ENCODE measurements at places on chromosomes 12 and 14.
A peak's percentile ranks its signal among the peaks of the same experiment; 100 is the strongest.

DNA sequence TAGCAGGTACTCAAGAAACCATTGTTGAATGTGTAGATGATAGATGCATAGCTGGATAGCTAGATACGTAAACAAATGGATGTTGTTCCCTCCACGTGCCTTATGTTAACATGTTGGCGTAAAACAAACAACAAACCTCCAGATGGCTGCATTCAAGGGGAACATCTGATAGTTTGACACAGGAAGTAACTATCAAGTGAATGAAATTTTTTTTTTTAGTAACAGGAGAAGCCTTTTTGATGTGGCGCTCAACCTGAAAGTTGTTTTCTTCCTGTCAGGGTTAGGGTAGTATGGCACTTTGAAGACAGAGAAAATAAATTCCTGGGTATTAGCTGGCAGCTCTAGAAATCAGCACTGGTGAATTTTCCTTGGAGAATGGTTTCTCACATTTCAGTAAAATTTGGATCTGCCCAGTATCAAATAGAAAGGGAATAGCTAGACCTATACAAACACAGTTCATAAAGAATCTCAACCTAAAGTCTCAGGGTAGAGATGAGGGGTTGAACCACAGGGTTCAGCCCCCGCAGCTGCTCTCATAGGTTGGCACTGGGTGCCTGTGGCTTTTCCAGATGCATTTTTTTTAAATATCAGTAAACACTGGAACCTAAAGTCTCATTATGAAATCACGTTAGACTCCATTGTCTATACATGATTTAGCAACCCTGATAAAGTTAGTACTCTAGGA is 18.8 kb upstream of the RAP1B start:
- DNase-seq, result peak; percentile 64

DNA sequence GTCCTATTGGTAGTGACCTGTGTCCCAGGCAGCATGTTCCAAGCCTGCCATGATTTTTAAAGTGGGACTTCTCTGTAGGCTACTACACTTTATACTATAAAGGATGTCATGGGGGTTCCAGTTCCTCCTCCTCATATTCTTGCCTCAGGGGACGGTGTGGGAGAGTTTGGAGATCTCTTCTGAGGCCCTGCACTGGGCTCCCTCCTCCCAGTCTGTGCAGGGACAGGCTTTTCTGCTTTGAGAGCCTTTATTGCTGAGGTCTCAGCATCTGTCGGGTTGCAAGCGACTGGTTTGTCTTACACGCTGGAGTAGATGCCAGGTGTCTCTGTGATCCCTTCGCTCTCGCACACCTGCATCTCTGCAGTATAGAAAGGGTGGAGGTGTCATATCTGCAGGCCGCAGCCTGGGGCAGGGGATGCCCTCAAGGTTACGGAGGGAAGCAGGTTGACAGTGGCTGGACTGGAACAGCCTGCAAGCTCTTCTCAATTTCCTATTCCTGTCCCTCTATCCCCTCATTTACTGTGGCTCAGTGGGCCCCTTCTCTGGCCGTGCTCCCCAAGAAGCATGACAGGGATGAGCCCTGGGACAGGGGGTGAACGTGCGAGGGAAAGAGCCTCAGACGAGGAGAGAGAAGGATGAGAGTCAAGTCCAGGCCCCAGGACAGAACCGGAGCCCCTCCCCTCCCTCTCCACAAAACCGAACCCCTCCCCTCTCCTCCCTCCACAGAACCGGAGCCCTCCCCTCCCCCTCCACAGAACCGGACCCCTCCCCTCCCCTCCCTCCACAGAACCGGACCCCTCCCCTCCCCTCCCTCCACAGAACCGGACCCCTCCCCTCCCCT is 51.3 kb downstream of the SLC6A12 start:
- no peak for DNase-seq

DNA sequence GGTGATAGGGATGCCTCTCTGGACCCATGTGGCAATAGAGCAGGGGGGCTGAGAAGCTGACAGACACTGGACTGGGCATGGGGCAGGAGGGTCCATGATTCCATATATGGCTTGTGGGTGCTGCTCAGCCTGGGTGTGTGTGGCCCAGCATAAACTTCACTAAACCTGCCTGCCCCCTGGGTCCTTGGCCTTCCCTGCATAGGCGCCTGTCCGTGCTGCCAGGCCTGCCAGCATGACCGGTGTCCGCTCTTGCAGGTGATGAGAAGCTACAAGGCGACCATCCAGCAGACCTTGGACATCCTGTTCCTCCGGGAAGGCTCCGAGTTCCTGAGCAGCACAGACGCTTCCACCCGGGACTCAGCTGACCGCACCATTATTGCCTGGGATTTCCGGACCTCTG is 61.6 kb downstream of the BEGAIN start:
- DNase-seq, result no peak

DNA sequence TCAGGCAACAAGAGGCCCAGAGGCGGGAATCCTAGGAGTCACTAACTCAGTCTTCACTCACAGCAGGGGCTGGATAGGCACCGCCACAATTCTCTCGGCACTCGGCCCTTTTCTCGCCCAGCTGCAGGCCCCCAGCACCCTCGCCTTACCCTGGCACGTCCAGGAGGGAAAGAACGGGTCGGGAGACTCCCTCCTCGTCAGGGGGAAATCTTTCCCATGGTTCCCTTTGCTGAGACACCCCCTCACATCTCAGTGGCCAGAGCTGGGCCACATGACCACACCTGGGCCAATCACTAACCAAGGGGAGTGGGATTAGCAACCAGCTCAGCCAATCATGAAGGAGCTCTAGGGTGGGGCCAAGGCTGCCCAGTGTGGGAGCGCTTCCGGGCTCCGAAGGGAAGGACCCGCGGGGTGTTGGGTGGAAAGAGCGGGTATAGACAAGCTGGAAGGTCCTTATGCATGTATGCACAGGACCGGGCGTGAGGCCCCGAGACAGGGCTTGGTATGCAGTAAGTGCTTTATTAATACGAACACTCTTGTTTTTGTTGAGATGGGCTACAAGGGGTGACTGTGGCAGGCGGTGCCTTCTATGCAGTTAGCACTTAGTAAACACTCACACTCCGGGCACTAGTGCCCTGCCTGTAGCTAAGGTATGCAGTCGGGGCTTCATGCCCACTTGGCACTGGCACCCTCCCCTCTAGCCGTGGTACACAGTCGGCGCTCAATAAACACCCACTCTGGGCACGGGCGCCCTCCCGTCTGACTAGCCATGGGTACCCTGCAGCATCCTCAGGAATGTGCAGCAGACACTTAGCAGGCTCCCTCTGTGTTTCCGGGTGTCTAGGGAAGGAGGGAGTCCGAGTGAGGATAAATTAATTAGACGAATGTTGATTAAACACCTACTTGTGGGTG is 40.3 kb downstream of the ADGRD1 start:
- DNase-seq, result no peak

- no peak for DNase-seq
Measured at GRCh38 chr14:88029500-88029899, 24.6 kb downstream of the GPR65 start.

- no peak for DNase-seq
Measured at GRCh38 chr12:7100239-7100638, 8.0 kb upstream of the C1R start.

DNA sequence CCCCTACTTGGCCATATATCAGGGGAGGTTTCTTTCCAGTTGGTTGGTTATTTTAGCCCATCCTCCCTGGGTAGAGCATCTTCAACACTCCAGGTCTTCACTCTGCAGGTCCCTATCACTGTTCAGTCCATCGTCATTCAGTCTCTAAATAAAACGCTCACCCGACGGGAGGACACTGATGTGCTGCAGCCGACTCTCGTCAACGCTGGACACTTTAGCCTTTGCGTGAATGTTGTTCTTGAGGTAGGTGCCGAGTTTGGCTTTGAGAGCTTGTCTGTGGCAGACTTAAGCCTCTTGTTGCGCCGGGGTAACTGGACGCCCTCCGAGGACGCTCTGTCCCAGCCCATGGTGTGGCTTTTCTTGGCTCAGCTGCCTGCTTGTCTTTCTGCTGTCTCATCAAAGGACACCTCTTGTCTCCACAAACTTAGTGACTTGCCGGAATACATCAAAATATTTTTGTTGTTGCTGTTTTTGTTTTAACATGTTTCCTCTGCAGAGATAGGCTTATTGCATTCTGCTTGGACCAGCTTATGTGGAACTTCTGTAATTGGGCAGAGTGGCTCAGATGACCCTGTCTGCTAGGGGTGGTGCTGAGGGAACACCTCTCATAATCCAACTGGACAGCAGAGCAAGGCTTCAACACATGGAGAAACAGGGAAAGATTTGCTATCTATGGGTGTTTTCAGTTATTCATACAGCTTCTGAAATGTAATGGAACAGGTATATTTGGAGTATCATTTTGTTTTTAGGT is 26.5 kb downstream of the TCTN1 start:
- no peak for DNase-seq

DNA sequence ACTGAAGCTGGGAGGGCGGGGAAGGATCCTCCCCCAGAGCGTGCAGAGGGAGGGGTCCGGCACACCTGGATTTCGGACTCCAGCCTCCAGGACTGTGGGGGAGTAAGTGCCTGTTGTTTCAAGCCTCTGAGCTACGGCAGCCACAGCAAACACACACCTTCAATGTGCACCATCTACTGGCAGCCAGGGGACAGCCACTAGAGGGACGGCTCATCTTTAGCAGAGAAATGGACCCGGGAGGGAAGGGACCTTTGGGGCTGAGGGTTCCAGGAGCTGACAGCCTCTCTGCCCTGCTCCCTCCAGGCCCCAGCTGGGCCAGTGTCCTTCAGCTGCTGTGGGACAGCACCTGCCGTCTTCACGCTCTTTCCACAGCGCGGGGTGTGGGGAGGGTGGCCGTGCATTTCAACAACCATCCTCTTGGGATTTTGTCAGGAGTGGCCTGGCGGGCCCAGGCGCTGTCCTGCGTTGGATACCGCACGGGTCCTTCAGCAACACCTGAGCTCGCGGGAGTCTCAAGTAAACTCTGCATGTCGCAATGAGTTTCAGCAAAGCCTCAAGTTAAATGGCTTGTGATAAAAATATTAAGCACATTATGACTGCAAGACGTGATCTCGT is 209.2 kb upstream of the C14orf180 start:
- DNase-seq, result no peak

DNA sequence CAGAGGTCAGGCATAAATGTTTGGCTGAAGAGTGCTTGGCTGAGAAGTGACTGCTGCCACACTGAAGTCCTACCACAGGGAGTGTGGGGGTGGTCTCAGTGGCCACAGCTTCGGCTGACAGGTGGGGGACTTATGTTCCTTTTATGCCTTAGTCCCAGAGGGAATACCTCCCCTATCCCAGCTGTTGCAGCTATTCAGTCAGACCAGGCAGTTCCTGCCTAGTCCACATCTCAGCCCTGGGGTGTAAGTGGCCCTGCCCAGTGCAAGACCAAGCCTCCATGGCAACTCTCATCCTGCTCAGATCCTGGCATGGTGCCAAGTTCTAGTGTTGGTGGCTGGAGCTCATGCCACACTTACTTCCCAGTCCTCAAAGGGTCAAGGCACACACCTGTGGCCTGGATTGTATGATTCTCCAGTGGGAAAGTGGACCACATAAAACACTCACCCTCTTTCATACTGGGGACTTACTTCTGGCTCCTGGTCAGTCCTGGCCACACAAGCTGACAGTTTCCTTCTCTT is 161.3 kb upstream of the CAND1 start:
- no peak for DNase-seq

- DNase-seq, result no peak
Measured at GRCh38 chr14:88849716-88850115, 25.3 kb downstream of the TTC8 start.

DNA sequence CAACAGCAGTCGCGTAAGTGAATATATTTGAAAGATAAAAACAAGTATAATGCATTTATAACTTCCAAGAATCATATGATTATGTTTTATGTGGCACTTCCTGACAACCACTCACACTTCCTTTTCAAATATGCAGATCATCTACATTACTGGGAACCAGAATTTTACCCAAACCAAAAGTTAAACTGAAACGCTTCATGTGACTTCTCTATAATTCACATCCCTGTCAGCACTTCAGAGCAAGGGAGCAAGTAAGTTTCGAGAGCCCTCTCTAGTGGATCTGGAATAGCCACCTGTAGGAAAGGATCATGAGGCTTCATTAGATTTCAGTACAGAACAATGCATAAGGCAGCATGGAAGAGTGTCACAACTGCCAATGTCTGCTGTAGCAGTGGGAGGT is 13.7 kb upstream of the ALX1 start:
- no peak for DNase-seq

DNA sequence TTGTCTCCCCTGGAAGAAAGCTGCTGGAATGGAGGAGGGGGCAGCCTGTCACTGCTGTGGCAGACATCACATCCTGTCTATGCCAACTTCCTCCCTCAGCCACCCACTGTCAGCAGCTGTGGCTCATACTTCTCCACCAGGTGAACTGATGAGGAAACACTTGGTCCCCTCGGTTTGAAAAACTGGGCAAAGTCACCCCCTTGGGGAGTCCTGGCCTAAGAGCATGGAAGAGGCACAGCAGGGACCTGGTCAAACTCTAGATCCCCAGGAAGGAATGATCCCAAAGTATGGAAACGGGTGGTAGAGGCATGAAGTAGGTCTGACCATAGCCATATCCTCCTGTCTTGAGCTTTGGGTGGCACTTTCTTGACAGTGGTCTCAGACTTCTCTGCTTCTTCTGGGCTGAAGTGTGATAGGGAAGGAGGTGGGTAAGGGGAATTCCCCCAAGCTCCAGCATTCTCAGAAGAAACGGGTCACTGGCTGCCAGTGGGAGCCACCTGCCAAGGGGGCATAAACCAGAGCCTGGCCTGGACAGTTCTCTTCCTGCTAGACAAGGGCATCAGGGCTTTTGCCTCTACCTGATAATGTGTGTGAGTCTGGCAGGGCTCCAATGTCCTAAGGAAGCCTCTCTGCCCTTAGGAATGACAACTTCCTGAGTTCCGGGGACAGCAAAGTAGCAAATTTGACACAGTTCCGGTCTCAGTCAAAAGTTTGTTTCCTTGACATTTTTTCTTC is 36.0 kb downstream of the FMNL3 start:
- DNase-seq, result peak; percentile 82

DNA sequence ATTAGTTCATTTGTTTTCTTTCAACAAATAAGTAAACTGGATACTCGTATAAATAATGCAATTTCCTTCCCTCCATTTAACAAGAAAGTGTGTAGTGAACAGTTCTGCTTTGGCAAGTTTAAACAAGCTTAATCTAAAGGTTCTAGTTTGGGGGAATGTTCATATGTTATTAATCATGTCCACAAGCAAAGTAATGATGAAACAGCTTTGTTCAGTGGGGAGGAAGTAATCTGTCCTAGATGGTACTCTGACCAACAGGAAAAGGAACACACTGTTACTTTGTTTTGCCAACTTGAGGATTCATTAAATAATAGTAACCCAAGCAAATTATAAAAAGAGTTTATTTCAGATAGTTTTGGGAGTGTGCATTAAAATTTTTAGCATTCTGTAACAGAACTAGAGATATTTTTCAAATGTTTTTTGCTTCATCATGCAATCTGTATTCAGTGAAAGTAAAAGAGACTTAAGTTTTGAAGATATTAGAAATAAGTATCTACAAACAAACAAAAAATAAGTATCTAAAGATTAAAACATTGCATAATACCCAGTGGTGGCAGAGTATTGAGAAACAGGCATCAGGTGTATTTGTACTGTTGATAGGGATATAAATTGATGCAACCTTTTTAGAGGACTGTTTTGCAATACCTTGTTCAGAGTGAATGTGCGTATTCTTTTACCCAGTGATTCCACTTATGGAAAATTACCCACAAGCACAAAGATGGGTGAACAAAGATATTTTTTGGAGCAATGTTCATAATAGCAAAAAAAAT is 61.1 kb downstream of the RAB35 start:
- no peak for DNase-seq

Data from CD4-positive, alpha-beta T cell treated with Interleukin-12 subunit alpha and Interleukin-12 subunit beta, for 1 hour (primary cell).